Anterior cingulate cortex (tissue), 58 donors: ENCODE measurements at places on chromosomes 3 and 15.

GRCh38 chr3:178518660-178519396 is 17.4 kb upstream of the KCNMB2 start:
- DNase-seq = no peak

- DNase-seq = no peak
Observed at GRCh38 chr3:149299938-149300801, 33.3 kb downstream of the TM4SF18 start.

GRCh38 chr3:184772667-184773272 is 39.2 kb upstream of the VPS8 start:
- no peak for DNase-seq

GRCh38 chr3:173396191-173397041 is 1.1 kb upstream of the NLGN1 start:
- DNase-seq = no peak

GRCh38 chr3:41881233-41881821 is 80.6 kb downstream of the ULK4 start:
- no peak for DNase-seq

DNA sequence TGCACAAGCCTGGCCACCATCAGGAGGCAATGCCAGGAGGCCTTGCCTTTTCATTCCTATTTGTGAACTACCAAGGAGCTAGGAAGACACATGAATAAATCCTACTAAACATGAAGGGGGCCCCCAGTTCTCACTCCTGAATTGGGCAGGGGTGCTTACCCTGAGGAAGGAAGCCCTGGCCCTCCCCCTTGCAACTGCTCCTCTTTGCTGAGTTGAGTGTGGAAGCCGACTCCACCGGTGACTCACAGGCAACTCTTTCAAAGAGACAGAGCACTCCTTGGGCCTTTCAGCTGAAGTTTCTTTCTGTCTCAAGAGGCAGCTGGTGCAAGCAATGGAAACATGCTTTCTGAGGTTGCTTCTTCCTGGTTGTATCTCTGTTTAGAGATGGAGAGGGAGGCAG is 1.7 kb downstream of the GABRG3 start:
- no peak for DNase-seq

DNA sequence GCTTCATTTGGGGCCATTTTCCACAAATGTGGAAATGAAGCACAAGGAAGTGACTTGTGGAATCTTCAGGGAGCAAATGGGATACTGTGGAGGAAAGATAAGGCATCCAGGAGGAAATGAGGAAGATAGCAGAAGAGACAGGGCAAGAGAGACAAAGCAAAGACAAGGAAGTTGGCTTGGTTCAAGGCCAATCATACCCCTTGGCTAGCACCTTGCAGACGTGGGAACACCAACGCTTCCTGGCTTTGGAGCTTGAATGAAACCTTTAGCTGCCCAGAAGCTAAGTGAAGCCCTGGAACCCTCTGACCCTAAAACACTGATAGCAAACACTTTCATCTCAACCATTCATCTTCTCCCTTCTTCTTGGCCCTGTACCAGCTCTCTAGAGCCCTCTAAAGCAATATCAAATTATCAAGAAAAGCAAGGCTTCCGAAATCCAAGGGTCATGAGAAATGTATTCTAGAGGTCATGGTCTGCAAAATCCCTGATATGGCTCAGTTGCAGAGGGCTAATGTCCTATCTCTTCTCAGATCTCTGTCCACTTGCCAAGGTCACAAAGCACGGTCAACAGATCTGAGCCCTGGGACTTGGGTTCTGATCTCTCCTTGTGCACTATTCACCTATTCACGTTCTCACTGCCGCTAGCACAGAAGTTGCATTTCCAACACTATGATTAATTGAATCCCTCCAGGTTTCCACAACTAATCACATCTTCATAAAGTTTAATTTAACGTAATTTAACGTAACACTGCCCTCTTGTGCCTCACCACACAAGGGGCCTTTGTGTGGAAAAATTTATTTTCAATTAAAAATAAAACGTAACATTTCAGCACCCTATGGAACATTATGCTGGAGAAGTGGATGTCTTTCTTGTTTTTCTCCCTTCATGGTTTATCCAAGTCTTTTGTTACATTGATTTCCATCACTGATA is 557.6 kb upstream of the ADAMTS9 start:
- no peak for DNase-seq

- DNase-seq = no peak
Observed at GRCh38 chr3:182954553-182955235, 25.6 kb downstream of the DCUN1D1 start.
